Fibroblast of lung (primary cell): ENCODE measurements at places on chromosomes 13 and 19.

- DNase-seq, result no peak
Observed at GRCh38 chr13:80070024-80070703, 270.8 kb downstream of the SPRY2 start.

GRCh38 chr19:4522291-4523002, 4.2 kb upstream of the PLIN4 start:
- no peak for DNase-seq

- DNase-seq, result peak; percentile 42
Observed at GRCh38 chr19:49712397-49712859, 21.5 kb downstream of the CPT1C start.

GRCh38 chr19:33290956-33291622, 11.2 kb downstream of the CEBPA start:
- no peak for DNase-seq

- no peak for DNase-seq
Observed at GRCh38 chr13:113170511-113170910, 12.1 kb downstream of the PROZ start.

- DNase-seq, result peak; percentile 15
Observed at GRCh38 chr19:41821003-41821735, 23.3 kb downstream of the LYPD4 start.

DNA sequence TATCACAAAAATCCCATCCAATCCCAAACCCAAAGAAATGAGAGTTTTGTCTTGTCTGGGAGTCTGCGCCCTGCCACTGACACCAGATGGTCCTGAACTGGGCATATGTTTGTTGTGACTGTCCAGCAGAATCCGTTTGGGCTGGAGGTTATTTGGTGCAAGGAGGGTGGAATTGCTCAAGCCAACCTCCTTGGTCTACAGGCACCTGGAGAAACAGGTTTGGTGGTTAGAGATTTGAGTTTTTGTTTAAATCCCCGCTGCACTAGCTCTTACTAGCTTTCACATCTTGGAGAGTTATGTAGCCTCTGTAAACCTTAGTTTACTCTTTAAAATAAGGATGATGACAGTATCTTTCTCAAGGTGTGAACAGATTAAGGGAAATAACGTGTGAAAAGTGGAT, 101.7 kb downstream of the SLC7A1 start:
- no peak for DNase-seq

DNA sequence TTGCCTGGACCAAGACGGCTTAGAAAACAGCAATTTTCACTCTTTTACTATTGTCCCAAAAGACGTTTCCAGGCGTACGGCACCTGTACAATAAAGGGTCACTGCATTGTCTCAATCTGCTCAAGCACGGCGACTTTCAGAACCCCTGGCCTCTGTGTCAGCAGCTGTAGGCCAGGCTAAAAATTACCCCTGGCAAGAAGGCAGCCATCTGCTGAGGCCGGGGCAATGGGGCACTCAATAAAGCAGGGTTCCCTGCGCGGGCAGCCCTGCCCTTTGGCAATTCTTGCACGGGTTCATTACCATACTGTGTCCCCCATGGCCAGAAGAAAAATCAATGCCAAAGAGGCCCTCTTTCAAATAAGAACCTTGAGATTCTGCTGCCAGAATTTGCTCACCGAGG, 52.1 kb downstream of the STK24 start:
- DNase-seq, result no peak

DNA sequence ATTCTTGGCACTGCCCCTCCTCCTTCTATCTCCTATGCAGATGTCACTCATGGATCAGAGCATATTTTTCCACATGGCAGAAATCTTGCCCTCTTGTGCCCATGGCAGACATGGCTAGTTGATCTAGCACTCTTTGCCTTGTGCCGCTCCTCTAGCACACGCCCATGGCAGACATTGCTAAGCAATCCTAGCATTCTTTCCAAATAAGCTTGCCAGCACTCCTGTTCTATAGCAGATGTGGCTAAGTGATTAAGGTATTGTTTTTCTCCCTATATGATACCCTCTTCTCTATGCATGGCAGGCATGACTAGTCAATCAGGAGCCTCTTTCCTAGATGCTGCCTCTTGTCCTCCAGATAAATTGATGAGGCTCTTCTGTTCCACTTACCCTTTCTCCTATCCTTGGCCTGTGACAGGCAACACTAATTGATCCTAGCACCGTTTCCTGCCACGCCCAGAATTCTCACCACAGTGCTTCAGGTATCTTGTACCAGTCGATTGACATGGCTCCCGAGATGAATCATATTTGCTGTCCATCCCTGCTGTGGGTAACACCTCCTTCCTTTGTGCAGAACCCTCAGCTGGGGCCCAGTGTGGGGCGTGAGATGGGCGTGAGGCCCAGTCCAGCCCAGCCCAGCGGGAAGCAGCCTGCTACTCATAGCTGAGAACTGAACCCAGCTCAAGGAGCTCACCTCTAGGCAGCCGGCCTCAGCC, 26.9 kb downstream of the TMED1 start:
- DNase-seq, result peak; percentile 19

DNA sequence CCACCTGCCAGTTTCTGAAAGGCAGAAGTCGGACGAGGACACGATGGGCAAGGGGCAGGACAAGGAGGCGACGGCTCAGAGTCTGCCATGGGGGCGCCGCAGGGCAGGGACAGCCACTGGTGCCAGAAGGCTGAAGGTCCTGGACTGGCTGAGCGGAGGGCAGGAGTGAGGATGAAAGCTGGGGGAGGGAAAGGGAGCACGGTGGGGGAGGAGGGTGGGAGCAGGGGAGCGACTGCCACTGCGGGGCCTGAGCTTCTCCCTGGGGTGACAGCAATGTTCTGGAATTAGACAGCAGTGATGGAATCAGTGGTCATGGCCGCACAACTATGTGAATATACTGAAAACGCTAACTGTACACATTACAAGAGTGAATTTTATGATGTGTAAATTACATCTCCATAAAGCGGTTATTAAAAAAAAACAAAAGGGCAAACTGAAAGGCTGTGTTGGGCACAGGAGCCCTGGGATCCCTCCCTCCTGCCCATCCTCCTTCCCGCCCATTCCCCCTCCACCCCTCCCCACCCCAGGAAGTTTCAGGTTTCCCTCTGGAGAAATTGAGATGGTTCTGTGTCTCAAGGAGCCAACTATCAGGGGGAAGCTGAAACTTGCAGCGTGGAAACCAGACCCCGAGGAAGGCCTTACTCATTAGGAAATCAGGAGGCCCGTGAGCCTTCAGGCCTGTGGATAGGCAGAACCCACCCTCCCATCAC, 15.9 kb downstream of the MLLT1 start:
- peak; percentile 62 for DNase-seq

GRCh38 chr19:664913-665443, 2.0 kb upstream of the RNF126 start:
- peak; percentile 71 for DNase-seq

GRCh38 chr19:54530866-54531265, 28.2 kb downstream of the LAIR2 start:
- no peak for DNase-seq

DNA sequence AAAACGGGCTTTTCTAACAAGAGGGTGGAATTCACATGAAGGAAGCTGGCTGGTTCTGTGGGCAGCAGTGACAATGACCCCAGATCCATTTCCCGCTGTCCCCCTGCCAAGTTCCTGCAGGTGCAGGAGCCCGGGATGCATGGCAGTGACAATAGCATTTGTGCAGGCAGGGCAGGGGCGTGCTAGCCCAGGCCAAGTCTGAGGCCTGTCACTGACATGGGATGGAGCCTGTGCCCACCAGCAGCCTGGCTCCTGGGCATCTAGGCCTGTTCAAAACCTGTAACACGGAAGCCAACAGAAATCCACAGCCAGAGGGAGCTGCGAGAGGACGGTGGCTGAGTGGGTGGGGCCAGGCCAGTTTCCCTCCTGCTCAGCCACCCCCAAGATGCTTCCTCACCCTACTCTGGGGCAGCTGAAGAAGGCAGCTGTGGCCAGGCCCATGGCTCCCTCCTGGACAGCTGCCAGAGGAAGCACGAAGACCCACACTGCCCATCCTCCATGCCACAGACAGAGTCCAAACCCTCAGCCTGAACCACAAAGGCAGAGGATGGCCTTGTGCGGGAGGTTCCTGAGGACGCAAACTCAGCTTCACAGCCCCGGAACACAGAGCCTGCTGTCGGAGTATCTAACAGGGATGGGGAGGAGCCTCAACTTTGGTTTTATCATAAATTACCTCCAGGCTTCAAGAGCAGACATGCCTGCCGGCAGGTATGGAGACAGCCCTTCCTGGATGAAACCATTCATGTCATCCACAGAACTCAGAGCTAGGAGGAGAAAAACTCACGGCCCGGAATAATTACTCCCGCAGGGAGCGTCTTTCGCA, 74.0 kb downstream of the CEBPG start:
- no peak for DNase-seq

- DNase-seq, result no peak
Observed at GRCh38 chr13:80329250-80329649, 11.7 kb downstream of the SPRY2 start.

DNA sequence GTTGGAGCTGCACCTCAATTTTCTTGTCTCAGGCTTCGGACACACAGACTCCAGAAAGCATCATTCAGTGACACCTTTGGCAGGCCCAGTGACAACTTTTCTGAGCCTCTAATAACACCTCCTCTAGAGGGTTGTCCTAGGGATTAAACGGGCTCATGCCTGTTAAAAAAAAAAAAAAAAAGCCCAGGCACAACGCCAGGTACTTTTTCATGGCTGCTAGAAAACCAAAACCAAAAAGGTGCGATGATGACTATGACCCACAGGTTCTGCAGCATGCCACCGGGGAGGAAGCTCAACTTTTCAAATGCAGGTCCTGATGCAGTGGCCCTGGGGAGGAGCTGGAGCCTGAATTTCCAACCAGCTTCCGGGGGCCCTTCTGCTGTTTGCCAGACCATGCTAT, 184.2 kb downstream of the ABCC4 start:
- DNase-seq, result no peak

DNA sequence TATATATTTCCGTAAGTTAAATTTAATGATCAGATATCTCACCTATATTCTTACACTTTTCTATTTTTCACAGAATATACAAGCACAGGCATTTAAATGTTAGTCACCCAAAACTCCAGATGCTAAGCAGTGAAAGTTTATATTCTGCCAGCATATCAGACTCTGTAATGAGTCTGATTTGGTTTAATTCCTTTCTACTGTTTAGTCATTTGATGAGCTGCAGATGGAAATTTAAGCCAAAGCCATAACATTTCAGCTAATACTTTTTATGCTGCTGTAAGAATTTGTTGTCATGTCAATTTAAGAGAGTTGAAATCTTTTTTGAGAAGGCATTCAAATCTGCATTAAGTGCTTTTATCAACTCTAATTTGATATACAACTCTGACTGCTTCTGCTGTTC, 8.0 kb downstream of the FRY start:
- DNase-seq, result peak; percentile 22

DNA sequence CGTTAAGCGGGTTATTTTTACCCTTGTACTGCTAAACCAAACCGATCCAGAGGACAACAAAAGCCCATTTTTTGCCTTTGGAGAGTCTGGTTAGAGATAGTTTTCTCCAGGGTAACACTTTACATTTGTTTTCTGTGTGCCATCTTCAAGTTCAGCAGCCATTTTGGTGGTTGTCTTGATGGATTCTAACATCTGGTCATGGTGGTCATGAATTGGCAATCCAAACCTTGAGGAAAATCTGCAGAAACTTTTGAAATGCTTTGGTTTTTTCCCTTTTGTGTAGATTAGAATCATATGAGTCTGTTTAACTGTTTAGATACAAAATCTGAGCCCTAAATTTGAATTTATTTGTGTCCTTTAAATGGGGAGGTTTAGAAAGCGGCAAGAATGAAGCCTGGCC, 16.6 kb downstream of the HNRNPM start:
- DNase-seq, result no peak

DNA sequence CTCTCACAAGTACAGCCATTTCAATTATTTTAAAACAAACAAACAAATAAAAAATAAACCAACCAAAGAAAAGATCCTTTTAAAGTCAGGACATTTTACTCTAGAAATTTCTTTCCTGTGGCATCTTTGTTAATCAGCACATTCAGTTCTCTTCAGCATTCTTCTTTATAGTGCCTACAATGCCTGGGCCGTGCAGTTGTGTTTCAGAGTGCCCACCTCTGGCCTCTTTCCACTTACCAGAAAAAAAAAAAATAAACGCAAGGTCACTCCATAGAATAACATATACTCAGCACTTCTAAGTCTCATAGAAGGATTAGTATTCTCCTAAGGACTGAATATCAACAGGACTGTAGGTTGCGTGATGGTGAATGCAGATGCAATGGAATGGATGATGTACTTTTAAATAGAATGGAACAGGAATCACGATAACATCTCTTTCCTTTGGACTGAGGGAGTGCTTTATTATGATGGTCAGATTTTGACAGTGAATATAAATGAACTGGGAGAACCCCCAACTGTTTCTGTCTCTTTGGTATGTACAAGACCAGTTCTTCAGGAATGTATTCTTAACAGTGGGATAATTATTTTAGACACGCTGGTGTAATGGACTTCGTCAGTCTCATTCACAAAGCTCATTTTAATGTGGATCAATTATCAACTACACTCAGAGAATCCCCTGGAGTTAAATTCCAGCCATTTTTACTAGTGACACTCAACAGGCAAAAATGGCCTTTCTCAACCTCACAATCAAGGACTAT, 125.0 kb upstream of the NBEA start:
- peak; percentile 88 for DNase-seq

- DNase-seq, result no peak
Observed at GRCh38 chr13:57969951-57970350, 338.4 kb downstream of the PCDH17 start.

DNA sequence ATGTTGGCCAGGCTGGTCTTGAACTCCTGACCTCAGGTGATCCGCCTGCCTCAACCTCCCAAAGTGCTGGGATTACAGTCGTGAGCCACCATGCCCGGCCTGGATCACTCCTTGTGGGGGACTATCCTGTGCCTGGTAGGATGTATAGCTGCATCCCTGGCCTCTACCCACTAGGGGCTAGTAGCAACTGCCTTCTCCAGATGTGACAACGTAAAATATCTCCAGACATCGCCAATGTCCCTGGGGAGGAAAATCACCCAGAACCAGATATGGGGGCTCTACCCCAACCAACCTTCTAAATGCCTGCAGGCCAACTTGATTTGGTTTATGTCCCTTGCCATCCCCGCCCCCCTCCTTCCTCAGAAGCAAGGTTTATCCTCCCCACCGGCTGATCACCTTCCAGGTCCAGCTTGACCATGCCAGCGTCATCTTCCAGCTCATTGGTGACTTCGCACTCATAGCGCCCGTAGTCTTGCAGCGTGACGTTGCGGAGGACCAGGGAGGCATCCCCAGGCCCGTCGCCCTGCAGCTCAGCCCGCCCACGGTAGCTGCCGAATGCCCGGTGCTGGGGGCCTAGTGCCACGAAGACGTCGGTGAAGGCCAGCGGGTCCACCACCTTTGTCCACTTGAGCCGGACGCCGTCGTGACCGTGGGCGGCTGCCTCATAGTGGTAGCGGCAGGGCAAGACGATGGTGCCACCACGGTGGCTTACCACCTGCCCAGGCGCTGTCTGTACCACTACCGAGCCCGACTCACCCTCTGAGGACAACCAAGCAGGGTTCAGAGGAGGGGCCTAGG, 12.5 kb downstream of the TM6SF2 start:
- DNase-seq, result no peak

GRCh38 chr13:85080691-85081090, 718.5 kb downstream of the SLITRK6 start:
- no peak for DNase-seq

- no peak for DNase-seq
Observed at GRCh38 chr13:109403012-109403421, 383.4 kb downstream of the IRS2 start.

- no peak for DNase-seq
Observed at GRCh38 chr19:40808021-40808325, 9.0 kb downstream of the EGLN2 start.
